ENCODE measurements at places on chromosomes 6 and 20.

GRCh38 chr6:41439524-41440418, 104.4 kb downstream of the NCR2 start:
- peak; percentile 29 for DNase-seq
- peak overlapping the region; percentile 71 for H3K4me3 ChIP-seq
- H3K4me1 ChIP-seq = peaks cover 37% of the 10 kb centered on the region
- peaks cover 13% of the 10 kb centered on the region for H3K36me3 ChIP-seq

DNA sequence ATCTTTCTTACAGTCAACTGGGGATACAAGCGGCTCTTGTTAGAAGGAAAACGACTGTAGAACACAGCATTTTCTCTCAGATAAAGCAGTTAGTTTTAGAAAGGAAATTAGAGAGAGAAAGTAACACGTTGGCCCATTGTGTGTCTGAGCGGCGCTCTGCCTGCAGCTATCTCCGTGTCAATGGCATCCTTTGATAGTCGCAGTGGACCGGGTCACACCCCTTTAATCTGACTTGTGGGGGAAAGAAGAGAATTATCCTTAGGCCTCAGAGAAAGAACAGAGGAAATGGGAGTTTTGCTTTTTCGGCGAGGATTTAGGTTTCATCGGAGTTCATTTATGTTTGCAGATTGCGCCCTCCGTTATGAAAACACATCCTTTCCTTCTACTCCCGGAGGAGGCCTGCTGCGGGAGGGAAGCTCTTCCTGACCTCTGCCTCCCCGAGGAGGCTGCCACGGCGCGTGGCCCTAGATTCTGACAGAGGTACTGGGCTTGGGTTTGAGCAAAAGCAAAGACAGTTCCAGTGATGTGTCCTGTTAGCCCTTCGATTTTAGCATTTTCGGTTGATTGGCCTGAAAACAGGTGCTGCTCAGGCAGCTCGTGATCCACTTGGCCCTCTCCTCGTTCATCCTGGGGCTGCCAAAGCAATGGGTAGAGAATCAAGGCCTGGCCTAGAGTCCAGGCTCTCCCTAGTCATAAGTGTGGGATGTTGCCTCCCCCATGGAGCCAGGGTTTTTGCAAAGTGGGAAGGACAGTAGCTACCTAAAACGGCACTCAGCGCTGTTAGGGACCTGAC, 74.9 kb downstream of the ZDHHC14 start:
- peaks cover 8% of the 10 kb centered on the region for H3K4me1 ChIP-seq
- no peaks in the 10 kb centered on the region for H3K27me3 ChIP-seq
- peak overlapping the region; percentile 21 for H3K4me3 ChIP-seq
- no peaks in the 10 kb centered on the region for H3K36me3 ChIP-seq

DNA sequence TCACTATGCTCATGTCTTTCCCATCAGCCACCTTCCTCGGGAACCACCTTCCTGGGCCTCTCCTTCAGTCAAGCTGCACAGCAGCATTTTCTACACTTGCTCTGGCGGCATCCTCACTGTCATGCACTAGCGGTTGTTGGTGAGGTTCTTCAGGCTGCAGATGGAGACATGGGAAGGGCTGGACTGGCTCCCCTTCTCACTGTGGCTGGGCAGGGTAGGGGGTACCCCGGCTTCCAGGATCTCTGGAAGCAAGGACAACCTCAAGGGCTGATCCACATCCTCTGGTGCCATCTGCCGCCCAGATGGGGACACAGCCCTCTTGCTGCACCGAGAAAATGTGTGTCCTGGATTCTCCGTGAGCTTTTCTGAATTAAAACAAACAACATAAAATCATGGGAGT, 180.1 kb upstream of the RNF24 start:
- no peaks in the 10 kb centered on the region for H3K4me1 ChIP-seq
- DNase-seq = no peak
- H3K27ac ChIP-seq = no peak overlapping the region
- peaks cover 45% of the 10 kb centered on the region for H3K27me3 ChIP-seq
- H3K36me3 ChIP-seq = no peaks in the 10 kb centered on the region

DNA sequence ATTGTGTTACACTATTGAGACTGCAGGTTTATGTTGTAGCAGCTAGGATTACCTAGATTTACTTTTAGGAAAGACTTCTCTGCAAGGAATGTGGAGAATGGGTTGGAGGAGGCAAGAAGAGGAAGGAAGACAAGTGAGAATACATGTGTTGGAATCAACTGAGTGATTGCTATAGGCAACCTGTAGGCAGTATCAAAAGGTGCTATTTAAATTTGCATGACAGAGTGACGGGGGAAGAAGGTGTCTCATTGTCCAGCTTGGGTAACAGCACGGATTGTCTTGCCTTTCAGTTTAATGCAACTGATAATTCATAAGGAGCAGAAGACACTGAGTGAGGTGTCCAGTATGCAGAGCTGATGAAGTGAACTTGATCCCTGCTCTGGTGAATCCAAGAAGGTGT, 19.4 kb downstream of the SERPINB9 start:
- peak overlapping the region; percentile 79 for H3K27ac ChIP-seq
- H3K4me3 ChIP-seq = no peak overlapping the region
- H3K36me3 ChIP-seq = peaks cover 12% of the 10 kb centered on the region

GRCh38 chr6:6217855-6218758, 102.4 kb downstream of the F13A1 start:
- peaks cover 19% of the 10 kb centered on the region for H3K27me3 ChIP-seq
- no peaks in the 10 kb centered on the region for H3K36me3 ChIP-seq
- no peaks in the 10 kb centered on the region for H3K4me1 ChIP-seq
- H3K27ac ChIP-seq = no peak overlapping the region

Measured in effector memory CD8-positive, alpha-beta T cell (primary cell).